CD4-positive, CD25-positive, alpha-beta regulatory T cell (primary cell): ENCODE measurements at places on chromosomes 6 and 20. TPM values are rescaled to one million over a fixed set of nuclear protein-coding genes. Genes with fewer than 3 reads are reported as not detected.

Gene HRH3
- not detected for total RNA-seq

Gene IL20RA
- not detected for total RNA-seq

Gene HLA-DRB1
- 186 TPM for total RNA-seq

Gene SLC22A1
- 2.5 TPM for total RNA-seq

Gene FERMT1
- total RNA-seq, result not detected

Gene DOK5
- total RNA-seq, result not detected

Gene RAB5IF
- 75.8 TPM for total RNA-seq

Gene PSMB1
- 103 TPM for total RNA-seq

Gene DEFB127
- not detected for total RNA-seq

Gene CST5
- total RNA-seq, result not detected

Gene VWA7
- 6.8 TPM for total RNA-seq

Gene SLC17A9
- total RNA-seq, result 4.1 TPM

Gene NRSN1
- not detected for total RNA-seq

Gene TRIM40
- total RNA-seq, result 0.39 TPM

GRCh38 chr6:35857853-35858252 lies 52.7 kb downstream of the LHFPL5 start:
- H3K27ac ChIP-seq, result no peak overlapping the region
- peaks cover 48% of the 10 kb centered on the region for H3K36me3 ChIP-seq
- no peak overlapping the region for H3K4me3 ChIP-seq
- DNase-seq, result no peak
- no peaks in the 10 kb centered on the region for H3K4me1 ChIP-seq
- H3K27me3 ChIP-seq, result no peaks in the 10 kb centered on the region

DNA sequence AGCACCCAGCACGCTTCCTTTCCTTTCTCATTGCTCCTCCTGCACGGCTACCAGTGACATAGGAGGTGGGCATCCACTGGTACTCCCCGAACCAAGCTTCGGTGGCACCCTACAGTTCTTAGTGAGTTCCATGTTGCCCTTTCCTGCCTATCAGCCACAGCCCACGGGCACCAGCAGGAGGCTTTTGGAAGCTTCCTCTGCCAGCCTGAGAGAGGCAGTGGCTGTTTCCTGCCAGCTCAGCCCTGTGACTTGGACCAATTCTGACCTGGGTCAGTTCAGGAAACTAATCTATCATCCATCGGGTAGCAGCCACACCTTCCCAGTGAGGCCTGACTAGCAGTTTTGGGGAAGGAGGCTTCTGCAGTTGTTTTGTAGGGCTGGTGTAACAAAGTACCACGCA lies 176.4 kb upstream of the UST start:
- H3K36me3 ChIP-seq, result no peaks in the 10 kb centered on the region
- no peak for DNase-seq
- no peak overlapping the region for H3K27ac ChIP-seq
- H3K4me3 ChIP-seq, result no peak overlapping the region
- no peaks in the 10 kb centered on the region for H3K4me1 ChIP-seq

DNA sequence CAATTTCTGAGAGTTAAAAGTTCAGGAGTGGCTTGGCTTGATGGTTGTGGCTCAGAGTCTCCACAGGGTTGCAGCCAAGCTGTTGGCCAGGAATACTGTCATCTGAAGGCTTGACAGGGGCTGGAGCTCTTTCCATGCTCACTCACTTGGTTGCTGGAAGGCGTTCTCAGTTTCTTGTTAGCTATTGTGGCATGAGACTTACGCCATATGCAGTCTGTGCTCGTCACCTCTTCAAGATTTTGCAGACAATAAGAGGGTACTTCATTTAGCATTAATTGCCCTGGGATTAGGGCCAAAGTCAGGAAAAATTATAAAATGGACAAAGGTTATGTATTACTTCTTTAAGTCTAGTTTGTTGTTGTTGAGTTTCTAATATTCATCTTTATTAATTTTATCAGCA lies 380.6 kb upstream of the MAP3K7 start:
- no peaks in the 10 kb centered on the region for H3K4me1 ChIP-seq
- H3K27ac ChIP-seq, result no peak overlapping the region
- no peak for DNase-seq
- no peaks in the 10 kb centered on the region for H3K36me3 ChIP-seq

GRCh38 chr6:7235712-7236305 lies 77.2 kb downstream of the SSR1 start:
- no peak for DNase-seq
- H3K27ac ChIP-seq, result no peak overlapping the region
- H3K4me3 ChIP-seq, result no peak overlapping the region
- H3K27me3 ChIP-seq, result no peaks in the 10 kb centered on the region

- peak; percentile 3 for DNase-seq
- no peak overlapping the region for H3K27ac ChIP-seq
- H3K4me3 ChIP-seq, result no peak overlapping the region
These were observed 532.0 kb downstream of the BCKDHB start for GRCh38 chr6:80638213-80639055.

DNA sequence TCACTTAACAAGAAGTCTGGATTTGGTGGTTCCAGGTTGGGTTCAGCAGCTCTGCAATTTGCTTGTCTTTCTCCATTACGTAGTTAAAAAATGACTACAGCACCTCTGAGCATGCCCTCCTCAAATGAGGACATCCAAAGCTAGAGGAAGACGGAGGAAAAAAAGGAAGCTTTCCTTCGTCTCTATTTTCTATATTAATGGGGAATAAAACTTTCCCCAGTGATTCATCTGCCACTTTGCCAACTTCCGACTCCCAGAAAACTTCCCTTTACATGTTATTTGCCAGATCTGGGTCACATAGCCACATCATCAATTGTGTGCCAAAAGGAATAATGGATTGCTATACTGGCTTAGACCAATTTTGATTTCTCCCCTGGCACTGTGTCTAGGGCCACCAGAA lies 69.5 kb downstream of the ZFAND3 start:
- DNase-seq, result no peak
- H3K36me3 ChIP-seq, result peaks cover under 1% of the 10 kb centered on the region
- H3K4me1 ChIP-seq, result peaks cover 13% of the 10 kb centered on the region
- no peak overlapping the region for H3K4me3 ChIP-seq

GRCh38 chr6:157135691-157136090 lies 187.6 kb downstream of the TMEM242 start:
- no peaks in the 10 kb centered on the region for H3K4me1 ChIP-seq
- peaks cover 43% of the 10 kb centered on the region for H3K36me3 ChIP-seq
- no peak for DNase-seq
- H3K27me3 ChIP-seq, result no peaks in the 10 kb centered on the region
- H3K4me3 ChIP-seq, result no peak overlapping the region

- H3K27me3 ChIP-seq, result no peaks in the 10 kb centered on the region
- no peaks in the 10 kb centered on the region for H3K36me3 ChIP-seq
- H3K4me1 ChIP-seq, result no peaks in the 10 kb centered on the region
- no peak overlapping the region for H3K27ac ChIP-seq
- no peak overlapping the region for H3K4me3 ChIP-seq
These were observed 11.5 kb upstream of the DEFB113 start for GRCh38 chr6:49980898-49981297.

- H3K36me3 ChIP-seq, result no peaks in the 10 kb centered on the region
- H3K4me3 ChIP-seq, result no peak overlapping the region
- H3K27ac ChIP-seq, result no peak overlapping the region
These were observed 52.4 kb upstream of the TINAG start for GRCh38 chr6:54255886-54256285.

GRCh38 chr6:28089054-28089453 lies 8.7 kb downstream of the ZNF165 start:
- H3K36me3 ChIP-seq, result peaks cover 2% of the 10 kb centered on the region
- H3K4me3 ChIP-seq, result no peak overlapping the region
- peaks cover 11% of the 10 kb centered on the region for H3K27me3 ChIP-seq
- no peaks in the 10 kb centered on the region for H3K4me1 ChIP-seq

DNA sequence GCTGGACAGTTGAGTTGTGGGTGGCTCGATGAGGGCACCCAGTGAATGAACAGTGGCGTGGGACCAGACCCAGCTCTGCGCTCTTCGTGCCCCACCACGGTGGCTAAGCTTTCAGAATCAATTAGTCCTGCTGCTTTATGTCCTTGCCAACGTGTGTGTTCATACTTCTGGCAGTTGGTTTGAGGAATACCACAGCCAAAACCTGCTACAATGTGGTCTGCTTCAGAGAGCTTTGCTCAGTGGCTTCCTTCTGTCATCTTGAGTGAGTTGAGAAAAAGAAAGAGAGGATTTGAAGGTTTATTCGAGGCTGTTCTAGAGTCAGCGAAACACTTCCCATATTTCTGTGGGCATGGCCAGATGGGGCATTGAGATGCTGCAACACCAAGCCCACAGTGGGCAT lies 39.5 kb upstream of the SLC22A2 start:
- H3K27ac ChIP-seq, result no peak overlapping the region
- DNase-seq, result no peak
- H3K27me3 ChIP-seq, result peaks cover 6% of the 10 kb centered on the region
- H3K36me3 ChIP-seq, result no peaks in the 10 kb centered on the region
- no peaks in the 10 kb centered on the region for H3K4me1 ChIP-seq
- no peak overlapping the region for H3K4me3 ChIP-seq

GRCh38 chr6:105302617-105303128 lies 100.2 kb downstream of the PREP start:
- H3K27me3 ChIP-seq, result no peaks in the 10 kb centered on the region
- DNase-seq, result no peak
- H3K4me3 ChIP-seq, result no peak overlapping the region
- no peak overlapping the region for H3K27ac ChIP-seq
- H3K4me1 ChIP-seq, result no peaks in the 10 kb centered on the region

- DNase-seq, result no peak
- H3K27me3 ChIP-seq, result no peaks in the 10 kb centered on the region
- H3K4me1 ChIP-seq, result no peaks in the 10 kb centered on the region
- H3K27ac ChIP-seq, result no peak overlapping the region
- no peak overlapping the region for H3K4me3 ChIP-seq
- H3K36me3 ChIP-seq, result no peaks in the 10 kb centered on the region
These were observed 271.9 kb upstream of the AGPAT4 start for GRCh38 chr6:161545741-161546140.

- peaks cover 10% of the 10 kb centered on the region for H3K36me3 ChIP-seq
- H3K27me3 ChIP-seq, result no peaks in the 10 kb centered on the region
- peaks cover 72% of the 10 kb centered on the region for H3K4me1 ChIP-seq
These were observed 75.3 kb upstream of the RIPOR2 start for GRCh38 chr6:25010902-25011625.

DNA sequence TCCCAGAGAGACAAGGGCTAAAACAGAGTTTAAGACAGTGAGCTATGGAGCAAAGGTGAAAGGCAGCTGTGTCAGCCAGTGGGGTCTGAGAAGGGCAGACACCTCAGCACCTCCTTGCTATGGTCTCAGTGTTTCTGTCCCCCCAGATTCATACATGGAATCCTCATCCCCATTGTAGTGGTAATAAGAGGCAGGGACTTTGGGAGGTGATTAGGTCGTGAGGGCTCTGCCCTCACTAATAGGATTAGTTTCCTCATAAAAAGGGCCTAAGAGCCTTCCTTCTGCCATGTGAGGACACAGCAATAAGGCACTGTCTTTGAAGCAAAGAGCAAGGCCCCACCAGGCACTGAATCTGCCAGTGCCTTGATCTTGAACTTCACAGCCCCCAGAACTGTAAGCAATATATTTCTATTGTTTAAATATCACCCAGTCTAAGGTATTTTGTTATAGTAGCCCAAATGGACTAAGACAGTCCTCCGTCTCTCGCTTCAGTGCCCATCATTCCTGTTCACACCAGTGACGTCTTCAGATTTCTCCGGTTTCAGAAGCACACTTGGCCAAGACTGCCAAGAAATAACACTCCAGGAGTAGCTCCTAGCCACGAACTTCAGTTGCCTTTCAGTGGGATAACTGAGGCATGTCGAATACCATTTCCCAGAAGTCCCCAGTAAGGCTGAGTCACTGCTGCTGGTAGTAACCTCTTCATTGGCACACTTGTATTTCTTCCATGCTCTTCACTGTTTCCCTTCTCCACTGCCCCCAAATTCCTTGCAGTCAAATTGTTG lies 32.8 kb downstream of the SLC13A3 start:
- H3K27me3 ChIP-seq, result peaks cover 2% of the 10 kb centered on the region
- no peak overlapping the region for H3K4me3 ChIP-seq
- H3K4me1 ChIP-seq, result no peaks in the 10 kb centered on the region
- no peak overlapping the region for H3K27ac ChIP-seq
- DNase-seq, result no peak

DNA sequence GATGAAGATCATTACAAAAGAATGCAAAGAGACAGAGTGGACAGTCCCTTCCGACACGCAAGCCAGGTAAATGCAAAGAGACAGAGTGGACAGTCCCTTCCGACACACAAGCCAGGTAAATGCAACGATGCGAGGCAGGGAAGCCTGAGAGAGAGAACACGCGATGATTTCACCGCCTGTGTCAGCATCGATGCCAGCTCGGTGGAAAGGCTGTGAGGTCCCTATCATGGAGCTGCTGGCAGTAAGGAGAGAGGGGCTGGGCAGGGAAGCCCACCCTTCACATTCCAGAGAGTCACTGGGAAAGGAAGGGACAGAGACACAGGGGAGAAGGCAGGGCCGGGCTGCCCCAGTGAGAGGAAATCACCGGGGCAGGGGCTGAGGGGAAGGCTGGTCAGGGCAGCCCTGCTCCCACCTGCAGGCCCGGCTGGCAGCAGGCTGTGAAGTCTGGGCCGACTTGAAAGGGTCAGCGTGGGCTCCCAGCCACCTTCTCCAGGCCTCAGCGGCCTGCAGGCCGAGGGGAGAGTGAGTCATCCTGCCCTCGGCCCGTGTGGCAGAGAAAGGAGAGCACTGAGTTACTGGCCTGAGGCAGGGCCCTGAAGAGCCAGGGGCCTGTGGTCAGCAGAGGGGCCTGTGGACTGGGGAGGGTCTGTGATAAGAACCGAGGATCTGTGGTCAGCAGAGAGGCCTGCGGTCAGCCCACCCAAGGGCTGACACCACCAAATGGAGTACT lies 80.4 kb downstream of the DACT2 start:
- no peak for DNase-seq
- no peaks in the 10 kb centered on the region for H3K36me3 ChIP-seq
- no peak overlapping the region for H3K4me3 ChIP-seq
- H3K27me3 ChIP-seq, result no peaks in the 10 kb centered on the region

GRCh38 chr20:47300071-47300470 lies 56.4 kb downstream of the ZMYND8 start:
- H3K4me1 ChIP-seq, result no peaks in the 10 kb centered on the region
- no peak overlapping the region for H3K4me3 ChIP-seq
- H3K27ac ChIP-seq, result no peak overlapping the region
- no peaks in the 10 kb centered on the region for H3K27me3 ChIP-seq
- H3K36me3 ChIP-seq, result peaks cover 68% of the 10 kb centered on the region
- no peak for DNase-seq
